ENCODE measurements at places on chromosomes 2 and 18.

- no peak for DNase-seq
Observed at GRCh38 chr18:53657257-53657656, 567.2 kb downstream of the MBD2 start.

- DNase-seq = no peak
Observed at GRCh38 chr18:23529604-23530003, 26.3 kb downstream of the RMC1 start.

DNA sequence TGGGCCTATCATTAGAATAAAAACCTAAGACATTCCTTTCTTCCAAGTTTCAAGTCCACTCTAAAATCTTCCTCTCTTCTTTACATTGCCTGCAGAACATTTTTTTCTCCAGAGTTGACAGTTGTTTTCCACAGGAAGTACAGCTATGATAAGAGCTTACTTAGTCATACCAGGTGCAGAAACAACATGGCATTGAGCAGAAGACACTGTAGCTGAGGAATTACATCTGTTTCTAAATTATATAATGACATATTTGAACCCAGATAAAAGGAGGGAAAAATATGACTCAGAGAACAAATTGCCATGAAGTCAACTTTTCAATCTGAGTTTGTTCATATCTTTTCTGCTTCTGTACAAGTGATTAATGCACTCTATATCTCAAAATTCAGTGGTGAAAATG is 30.2 kb downstream of the CMPK2 start:
- no peak for DNase-seq

DNA sequence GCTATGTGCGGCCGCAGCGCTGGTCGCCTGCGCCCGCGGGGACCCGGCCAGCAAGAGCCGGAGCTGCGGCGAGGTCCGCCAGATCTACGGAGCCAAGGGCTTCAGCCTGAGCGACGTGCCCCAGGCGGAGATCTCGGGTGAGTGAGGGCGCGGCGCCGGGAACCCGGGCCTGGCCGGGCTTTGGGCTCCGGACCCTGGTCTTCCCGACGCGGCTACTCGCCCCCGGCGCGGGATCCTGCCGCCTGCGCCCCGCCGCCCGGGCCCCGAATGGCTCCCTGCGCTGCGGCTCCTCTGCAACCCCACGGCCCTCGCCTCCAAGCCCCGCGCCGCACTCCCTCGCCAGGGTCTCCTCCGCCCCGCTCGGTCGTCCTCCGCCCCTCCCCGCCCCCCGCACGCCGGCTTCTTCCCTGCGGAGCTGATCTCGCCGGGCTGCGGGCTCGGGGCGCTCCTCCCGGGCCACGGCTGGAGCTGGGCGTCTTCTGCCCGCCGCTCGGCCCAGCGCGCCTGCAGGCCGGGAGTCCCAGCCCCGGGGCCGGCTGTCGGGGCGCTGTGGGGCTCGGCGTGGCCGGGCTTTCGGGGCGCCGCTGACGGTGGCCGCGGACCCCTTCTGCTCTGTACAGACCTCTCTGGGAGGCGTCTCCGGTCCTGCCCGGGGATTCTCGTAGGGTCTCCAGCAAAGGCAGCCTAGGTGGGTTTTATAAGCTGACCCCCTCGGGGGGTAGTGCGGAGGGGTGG is 652 bp downstream of the GPC1 start:
- DNase-seq = no peak

DNA sequence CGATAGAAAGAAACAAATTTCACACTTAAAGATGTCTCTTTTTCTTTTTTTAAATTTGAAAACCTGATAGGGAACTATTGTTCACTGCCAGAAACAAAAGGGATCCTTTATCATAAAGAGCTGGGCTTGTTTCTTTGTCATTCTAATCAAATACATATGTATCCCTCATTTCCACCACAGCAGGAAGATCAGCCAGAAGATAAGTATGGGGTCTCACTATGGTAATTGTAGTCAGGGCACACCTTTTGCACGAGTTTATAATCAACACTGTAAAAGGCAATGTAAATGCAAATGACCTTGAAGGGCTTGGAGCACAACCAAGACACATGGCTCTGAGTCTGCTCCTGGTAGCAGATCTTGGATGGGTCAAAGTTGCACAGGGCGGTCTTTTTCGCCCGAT is 109.5 kb downstream of the NXPH2 start:
- DNase-seq = no peak

DNA sequence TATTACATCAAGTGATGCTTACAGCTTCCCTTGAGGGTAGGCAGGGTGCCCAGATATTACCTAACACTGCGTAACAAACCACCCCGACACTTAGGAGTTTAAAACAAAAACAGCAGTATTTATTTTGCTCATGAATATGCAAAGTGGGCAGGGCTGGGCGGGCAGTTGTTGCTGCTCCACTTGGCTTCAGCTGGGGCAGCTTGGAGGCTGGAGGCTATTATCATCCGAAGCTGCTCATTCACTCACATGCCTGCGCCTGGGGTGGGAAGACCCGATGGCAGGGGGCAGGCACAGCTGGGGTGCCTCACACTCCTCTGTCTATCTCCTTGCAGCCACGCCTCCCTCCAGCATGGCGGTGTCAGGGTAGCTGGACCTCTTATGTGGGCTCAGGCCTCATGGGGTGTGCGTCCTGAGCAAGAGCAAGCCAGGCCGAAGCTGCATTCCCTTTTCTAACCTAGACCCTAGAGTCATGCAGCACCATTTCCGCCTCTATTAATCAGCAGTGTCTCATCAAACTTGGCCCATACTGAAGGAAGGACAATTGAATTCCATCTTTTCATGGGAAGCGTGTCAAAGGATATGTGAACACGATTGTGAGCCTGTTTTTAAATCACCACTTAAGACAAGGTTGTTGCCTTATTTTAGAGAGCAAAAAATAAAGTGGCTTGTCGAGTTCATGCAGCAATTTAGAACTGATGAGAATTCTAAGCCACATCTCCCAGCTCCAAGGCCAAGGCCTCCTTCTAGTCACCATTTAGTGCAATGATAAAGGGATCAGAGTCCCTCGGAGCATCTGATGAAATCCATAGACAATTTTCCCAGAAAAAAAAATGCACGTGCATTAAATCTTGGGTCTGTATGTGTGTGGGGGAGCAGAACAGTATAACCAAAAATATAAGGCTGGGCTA is 54.9 kb downstream of the SDC1 start:
- DNase-seq = no peak

- no peak for DNase-seq
Observed at GRCh38 chr2:143850084-143850483, 669.8 kb downstream of the ZEB2 start.

GRCh38 chr18:13381944-13382365 is 163.4 kb downstream of the LDLRAD4 start:
- no peak for DNase-seq

DNA sequence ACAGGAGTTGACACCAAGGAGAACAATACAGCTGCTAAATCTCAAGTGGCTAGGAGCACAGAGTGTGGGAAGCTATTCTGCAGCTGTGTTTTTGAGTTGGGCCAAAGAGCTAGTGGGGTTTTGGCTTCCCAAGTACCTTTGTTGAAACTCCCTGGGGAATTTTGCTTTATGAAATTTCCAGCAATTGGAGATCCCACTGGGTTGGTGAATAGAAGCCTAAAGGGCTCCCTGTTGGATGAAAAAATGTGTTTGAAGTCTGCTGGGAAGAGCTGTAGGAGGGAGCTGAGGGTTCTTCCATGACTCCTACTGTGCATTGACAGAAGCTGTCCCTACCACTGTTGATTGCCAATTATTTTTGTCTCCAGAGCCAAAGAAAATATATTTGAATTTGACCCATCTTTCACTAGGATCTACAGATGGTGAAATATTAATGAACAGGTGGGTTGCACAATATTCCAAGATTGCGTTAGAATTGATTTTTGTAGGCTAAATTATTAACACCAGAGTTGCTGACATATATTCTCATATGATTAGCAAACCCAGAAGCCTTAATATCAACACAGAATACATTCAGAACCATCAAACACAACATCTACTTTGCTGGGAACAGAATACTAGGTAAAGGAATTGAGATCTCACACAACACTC is 95.4 kb upstream of the CYP1B1 start:
- DNase-seq = peak; percentile 70

All from smooth muscle cell of the brain vasculature (primary cell).